Prostate gland (tissue), 2 donors: ENCODE measurements at places on chromosomes 2 and 18.

- no peak overlapping the region for H3K27ac ChIP-seq
- no peak overlapping the region for H3K4me3 ChIP-seq
- no peak for DNase-seq
- H3K4me1 ChIP-seq: no peaks in the 10 kb centered on the region
Observed at GRCh38 chr2:44994377-44994776, 14.9 kb downstream of the SIX2 start.

DNA sequence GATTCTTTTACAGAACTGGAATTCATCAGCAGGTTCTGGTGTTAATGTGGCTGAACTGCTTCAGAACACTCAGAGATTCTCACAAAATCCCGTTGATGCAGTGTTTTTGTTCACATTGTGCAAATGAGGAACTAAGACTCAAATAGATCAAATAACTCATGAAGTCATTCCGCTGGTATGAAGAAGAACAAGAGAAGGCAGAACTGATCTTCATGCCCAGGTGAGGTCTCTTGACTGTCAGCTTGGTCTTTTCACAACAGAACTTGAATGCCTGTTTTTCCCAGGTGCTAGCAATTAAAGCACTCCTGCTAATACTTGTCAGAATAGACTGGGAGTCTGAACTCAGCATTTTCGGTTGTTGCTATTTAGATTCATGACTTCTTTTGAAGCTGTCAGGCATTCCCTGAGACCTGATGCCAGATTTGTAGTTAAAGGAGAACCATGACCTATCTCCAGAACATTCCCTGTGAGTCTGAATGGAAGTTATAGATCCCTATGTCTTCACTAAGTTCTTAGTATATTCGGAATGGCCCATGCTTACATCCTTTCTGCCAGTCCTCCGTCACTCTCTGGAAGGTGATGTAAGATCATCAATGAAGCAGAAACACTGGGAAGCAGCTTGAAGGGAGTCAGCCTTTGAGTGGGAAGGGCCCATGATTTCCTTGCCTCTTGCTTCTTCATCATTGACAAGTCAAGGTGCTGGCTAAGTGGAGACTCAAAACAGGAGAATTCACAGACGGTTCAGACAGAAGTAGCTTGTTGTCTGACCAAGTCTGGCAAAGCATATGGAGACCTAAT is 155.7 kb downstream of the MTCL1 start:
- H3K4me1 ChIP-seq: no peaks in the 10 kb centered on the region
- H3K27ac ChIP-seq: no peak overlapping the region
- no peaks in the 10 kb centered on the region for H3K27me3 ChIP-seq
- no peak overlapping the region for H3K4me3 ChIP-seq
- no peaks in the 10 kb centered on the region for H3K36me3 ChIP-seq

- H3K4me3 ChIP-seq: no peak overlapping the region
- H3K27me3 ChIP-seq: no peaks in the 10 kb centered on the region
- H3K27ac ChIP-seq: no peak overlapping the region
- no peaks in the 10 kb centered on the region for H3K36me3 ChIP-seq
Observed at GRCh38 chr2:45918463-45919159, 267.1 kb downstream of the PRKCE start.

DNA sequence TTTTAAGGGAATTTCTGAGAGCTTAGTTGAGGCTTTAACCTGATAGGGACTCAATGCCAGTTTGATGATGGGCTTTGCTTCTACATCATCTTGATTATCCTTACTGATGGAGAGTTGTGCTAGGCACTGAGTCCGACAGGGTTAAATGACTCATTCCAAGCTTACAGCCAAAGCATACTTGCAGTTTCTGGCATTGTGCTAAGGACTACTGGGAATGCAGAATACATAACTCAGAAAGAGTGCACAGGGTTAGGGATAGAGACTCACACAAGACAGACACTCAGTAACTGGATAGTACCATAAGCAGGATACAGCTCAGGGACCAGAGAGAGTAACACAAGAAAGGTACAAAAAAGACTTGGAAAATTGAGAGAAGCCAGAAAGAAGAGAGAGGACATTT is 94.1 kb upstream of the SLC14A2 start:
- no peaks in the 10 kb centered on the region for H3K4me1 ChIP-seq
- H3K27ac ChIP-seq: no peak overlapping the region
- DNase-seq: no peak
- no peaks in the 10 kb centered on the region for H3K36me3 ChIP-seq
- H3K4me3 ChIP-seq: no peak overlapping the region
- no peaks in the 10 kb centered on the region for H3K27me3 ChIP-seq

GRCh38 chr2:3110555-3110954 is 267.1 kb downstream of the EIPR1 start:
- H3K4me3 ChIP-seq: no peak overlapping the region
- no peak for DNase-seq
- no peaks in the 10 kb centered on the region for H3K36me3 ChIP-seq
- no peak overlapping the region for H3K27ac ChIP-seq
